ENCODE measurements at places on chromosomes 4 and X.

DNA sequence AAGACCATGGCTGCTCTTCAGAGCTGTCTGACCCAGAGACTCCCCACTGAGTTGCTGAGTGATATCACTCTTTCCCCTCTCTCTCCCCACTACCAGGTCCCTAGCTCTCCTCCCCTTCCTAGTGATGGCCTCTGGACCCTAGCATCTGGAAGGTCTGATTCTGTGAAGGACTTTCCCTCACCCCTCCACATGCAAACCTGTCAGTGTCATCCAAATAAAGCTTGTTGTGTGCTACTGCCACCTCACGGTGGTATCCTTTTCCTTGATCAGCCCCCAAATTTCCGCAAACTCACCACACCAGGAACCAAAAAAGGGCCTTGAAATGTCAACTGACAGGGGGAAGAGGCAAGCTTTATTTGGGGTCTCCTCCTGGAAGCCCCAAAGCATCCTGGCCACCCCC, 500.2 kb downstream of the IDS start:
- no peak for DNase-seq

DNA sequence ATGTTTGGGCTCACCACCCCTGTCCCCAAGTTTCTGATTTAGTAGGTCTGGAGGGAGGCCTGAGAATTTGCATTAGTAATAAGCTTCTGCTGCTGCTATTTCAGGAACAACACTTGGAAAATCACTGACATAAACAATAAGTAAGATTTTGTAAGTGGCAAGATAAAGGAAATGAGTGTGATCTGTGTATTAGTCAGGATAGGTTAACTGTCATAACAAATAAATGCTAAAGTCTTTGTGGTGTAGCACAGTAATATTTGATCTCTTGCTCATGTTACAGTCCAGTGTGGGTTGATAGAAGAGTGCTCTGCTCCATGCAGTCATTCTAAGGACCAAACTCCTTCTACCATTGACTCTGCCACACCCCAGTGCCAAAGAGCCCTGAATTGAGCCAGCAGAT, 67.0 kb downstream of the NHS start:
- DNase-seq: no peak

GRCh38 chr4:144208074-144208473, 67.6 kb upstream of the GYPA start:
- no peak for DNase-seq

GRCh38 chr4:91681544-91681943, 622.2 kb upstream of the GRID2 start:
- no peak for DNase-seq

DNA sequence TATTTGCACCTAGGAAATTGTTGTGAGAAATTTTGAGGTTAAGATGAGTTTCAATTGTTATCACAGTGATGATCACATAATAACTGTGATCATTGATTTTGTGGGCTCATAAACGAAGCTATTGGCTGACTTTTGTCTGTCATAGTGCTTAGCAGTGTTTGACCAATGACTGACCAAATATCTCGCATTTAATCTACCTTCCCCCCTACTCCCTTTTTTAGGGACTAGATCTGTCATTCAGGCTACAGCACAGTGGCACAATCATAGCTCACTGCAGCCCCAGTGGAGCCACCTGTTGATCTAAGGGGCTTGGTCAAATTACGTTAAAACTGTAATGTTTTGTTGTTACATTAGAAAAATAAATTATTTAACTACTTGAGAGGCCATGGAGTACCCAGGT, 1.5 kb downstream of the FUNDC2 start:
- no peak for DNase-seq

DNA sequence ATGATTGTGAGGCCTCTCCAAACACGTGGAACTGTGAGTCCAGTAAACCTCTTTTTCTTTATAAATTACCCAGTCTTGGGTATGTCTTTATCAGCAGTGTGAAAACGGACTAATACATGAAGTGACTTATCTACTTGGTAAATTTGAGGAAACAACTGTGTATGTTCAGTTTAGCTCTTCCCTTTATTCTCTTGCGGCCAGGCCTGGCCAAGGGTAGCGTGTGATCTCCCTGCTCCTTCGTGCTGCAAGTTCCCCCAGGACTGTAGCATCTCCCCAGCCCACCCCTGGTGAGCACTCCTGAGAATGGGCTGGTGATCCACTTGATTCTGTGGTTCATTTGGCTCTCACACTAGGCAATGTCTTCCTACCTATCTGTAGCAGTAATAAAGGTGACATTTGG, 53.2 kb upstream of the CHRNA9 start:
- DNase-seq: no peak

All from SK-N-DZ (cell line).